ENCODE measurements at places on chromosomes 16 and 17.

DNA sequence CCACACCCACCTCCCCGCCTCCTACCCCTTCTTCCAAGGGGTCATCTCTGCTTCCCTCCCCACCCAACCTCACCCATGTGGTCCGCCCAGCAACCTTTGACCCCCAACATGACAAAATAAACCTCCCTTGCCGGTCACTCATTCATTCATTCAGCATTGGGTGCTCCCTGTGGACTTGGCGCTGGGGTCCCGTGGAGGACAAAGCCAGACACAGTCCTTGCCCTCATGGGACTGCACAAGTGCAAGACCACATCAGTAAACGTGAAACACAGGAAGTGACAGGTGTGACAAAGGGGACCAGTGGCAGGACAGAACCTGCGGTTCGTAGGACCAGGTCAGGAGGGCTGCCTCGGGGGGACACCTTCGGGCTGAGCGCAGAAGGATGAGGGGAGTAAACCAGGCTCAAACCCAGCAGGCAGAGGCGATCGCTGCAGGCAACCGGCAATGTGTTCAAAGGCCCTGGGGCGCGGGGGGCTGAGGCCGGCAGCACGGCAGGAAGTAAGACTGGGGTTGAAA lies 185.4 kb downstream of the SEC14L1 start:
- no peak for DNase-seq

GRCh38 chr17:19673623-19674022 lies 25.1 kb downstream of the ALDH3A2 start:
- DNase-seq: no peak

- DNase-seq: no peak
These were observed 12.7 kb upstream of the KLHDC4 start for GRCh38 chr16:87778476-87778829.

DNA sequence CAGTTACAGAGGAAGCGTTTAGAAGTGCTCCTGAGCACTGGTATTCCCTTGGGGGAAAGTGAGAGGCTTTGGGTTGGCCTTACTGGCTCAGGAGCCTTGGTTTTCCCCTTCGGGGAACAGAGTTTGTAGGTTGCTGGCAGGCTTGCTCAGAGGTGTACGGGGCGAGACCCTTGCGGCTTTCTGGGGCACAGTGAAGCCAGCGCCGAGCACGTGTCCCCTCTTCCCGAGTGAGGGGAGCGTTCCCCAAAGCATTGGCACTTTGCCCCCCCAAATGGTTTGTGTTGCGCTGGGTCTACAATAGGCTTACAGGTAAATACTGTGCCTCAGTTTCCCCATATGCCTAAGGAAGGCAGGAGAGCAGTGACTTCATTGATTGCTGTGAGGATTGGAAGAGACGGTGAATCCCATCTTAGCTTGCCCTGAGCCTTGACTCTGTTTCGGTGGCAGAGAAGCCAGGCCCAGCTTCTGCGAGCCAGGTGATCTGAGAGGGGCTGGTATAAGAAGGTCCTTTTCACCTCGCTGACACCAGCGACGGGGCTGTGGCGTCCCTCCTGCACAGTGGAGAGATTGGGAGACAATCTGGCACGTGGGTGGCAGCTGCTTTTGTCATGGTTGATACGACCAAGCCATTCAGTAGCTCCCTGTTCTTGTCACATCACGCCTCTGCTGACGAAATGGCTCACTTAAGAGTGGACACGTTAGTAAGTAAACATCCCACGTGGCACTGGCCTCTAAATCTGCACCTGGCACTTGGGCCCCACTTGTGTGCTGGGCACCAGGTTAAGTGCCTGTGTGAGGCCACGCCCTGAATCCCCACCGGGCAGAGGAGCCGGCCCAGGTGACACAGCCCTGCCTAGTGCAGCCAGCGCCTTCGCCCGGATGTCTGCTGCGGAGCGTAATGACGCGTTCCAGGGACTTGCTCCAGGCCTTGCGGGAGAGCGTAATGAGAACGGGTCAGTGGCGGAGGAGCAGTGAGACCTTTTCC lies 55.0 kb downstream of the MEAK7 start:
- DNase-seq: no peak

DNA sequence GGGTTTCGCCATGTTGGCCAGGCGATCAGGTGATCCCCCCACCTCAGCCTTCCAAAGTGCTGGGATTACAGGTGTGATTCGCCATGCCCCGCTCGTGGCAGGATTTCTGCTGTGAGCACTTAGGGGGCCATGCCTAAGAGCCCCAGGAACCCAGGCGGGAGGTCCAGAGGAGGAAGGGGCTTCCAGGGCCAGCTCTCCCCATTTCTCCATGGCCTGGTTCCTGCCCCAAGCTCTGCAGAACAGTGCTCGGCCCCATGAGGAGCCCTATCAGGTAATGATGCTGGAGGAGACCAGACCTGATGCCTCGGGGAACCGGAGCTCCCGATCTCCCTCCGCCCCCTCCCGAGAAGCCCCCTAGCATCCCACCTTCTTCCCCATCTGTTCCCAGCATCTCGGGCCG lies 53.6 kb downstream of the RMI2 start:
- DNase-seq: no peak

DNA sequence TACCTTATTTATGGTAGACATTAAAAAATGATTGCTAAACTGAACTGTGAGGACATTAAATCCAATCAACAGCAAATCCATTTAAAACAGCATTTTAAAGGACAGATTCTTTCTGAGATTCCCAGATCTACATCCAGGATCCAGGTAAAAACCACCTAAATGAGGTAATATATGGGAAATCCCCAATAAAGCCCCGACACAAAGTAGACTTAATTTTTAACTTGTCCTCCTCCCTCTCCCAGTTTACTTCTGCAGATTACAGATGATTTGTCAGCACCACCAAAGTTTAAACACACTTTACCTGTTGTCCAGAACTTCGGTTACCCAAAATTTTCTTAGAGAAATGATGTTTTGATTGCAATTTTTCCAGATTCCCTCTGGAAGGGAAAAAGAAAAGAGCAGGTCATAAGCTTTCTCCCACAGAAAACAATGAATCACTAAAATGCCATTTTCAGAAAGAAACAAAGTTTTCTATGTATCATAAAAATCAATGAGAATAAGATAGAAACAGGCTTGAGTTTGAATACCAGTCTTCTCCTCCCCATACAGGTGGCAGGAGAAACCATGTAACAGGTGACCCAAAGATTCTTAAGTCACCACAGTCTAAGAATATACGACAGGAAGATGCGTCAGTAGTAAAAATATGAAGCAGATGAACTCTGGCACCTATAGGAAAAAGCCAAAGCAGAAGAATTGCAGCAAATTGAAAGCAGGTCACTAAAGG lies 22.8 kb downstream of the GJC1 start:
- no peak for DNase-seq

- peak; percentile 17 for DNase-seq
These were observed 25.0 kb downstream of the MRC2 start for GRCh38 chr17:62652251-62653001.

DNA sequence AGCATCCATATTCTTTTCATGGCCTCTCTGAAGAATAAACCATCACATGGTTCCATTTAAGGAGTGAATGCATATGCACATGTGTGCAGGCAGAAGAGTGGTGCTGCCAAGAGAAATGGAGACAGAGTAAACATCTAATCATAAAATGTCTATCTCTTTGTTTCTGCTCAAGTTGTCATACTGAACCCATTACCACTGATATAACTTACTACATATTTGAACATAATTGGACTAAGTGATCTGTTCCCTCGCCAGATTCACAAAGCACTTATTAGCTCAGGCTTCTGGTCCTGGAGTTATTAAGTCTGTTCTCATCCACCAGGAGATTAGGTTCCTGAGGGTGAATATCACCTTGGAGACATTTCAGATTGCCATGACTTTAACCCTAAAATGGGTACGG lies 72.3 kb upstream of the XYLT1 start:
- no peak for DNase-seq

GRCh38 chr17:10697092-10698081 lies at the start of the genes ADPRM and SCO1:
Gene ADPRM (plus strand): TSS chr17:10697594. CDS start chr17:10704927, 7,333 bp downstream.
Gene SCO1 (minus strand): TSS chr17:10697533. CDS start chr17:10697507, 26 bp downstream.
- peak; percentile 85 for DNase-seq

DNA sequence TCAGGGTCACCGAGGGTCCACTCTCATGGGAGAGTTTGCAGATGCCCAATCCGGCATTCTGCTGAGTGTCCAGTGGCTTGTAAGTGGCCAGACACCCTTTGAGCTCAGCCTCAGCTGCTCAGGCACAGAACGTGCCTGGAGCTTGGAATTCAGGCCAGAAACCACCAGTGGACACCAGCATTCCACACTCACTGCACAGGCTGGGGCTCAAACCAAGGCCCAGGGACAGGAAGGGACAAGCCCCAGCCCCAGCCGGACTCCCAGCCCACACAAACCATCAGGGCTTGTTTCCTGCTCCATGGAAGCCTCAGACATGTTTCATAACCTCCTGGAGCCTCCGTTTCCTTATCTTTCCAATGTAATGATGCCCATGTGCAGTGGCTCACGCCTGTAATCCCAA lies 5.0 kb upstream of the NPRL3 start:
- DNase-seq: no peak

- DNase-seq: peak; percentile 32
These were observed at the start of gene MXRA7 for GRCh38 chr17:76710863-76711611. Gene MXRA7 (minus strand): TSS chr17:76710965. CDS start chr17:76710946, 19 bp downstream.

DNA sequence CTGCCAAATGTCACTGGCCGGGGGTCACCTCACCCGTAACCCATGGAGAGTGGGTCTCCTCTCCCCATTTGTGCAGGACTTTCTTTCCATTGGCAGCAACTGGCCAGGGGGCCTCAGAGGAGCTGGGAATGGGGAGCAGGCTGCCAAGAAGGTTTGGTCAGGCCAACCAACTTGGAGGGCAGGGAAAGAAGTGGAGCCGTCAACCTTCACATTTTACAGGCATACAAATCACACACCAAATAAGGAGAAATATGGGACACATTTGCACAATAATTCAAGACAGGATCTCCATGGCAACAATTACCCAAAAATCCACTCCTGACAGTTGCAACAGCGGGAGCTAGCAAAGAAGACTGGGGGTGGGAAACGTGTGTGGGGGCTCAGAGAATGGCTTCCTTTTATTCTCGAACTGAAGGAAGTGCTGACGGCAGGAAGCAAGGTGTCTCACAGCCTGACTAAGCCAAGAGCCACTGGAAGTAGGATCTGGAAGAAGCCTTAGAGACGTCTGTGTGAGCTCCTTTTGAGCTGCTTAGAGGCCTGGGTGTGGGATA lies 20.9 kb downstream of the RPRML start:
- no peak for DNase-seq

DNA sequence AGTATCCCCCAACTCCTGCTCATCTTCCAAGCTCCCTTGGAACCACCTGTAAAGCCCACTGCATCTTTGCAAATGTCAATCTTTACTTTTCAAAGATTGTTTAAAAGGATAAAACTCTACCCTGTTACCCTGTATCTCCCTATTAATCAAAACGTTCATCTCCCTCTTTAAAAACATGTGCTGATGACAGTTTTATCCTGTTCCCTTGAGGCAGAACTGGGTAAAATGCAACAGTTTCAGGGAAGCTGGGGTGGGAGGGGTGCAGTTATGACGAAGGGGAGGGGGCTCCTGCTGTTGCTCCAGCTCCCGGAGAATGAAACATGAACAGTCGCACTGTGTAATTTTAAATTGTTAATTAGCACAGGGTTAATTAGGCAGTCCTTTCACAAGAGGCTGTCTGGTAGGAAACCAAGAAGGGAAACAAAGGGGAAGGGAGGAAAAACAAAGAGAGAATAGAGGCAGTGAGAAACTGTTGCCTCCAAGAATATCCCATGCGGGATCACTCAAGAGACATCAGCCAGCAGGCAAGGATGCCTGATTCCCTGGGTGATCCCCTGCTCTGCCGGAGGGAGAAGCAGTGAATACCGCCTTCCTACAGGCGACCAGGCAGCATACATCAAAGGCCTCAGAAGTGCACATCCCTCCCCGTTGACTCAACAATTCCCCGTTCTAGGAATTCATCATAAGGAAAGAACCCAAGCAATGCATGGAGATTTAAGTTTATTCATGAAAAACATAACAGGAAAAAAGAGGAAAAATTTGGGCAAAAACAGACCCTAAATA lies 84.2 kb downstream of the ZFHX3 start:
- DNase-seq: no peak

- peak; percentile 69 for DNase-seq
These were observed 1.2 kb downstream of the ATP6V0A1 start for GRCh38 chr17:42459801-42460281.

DNA sequence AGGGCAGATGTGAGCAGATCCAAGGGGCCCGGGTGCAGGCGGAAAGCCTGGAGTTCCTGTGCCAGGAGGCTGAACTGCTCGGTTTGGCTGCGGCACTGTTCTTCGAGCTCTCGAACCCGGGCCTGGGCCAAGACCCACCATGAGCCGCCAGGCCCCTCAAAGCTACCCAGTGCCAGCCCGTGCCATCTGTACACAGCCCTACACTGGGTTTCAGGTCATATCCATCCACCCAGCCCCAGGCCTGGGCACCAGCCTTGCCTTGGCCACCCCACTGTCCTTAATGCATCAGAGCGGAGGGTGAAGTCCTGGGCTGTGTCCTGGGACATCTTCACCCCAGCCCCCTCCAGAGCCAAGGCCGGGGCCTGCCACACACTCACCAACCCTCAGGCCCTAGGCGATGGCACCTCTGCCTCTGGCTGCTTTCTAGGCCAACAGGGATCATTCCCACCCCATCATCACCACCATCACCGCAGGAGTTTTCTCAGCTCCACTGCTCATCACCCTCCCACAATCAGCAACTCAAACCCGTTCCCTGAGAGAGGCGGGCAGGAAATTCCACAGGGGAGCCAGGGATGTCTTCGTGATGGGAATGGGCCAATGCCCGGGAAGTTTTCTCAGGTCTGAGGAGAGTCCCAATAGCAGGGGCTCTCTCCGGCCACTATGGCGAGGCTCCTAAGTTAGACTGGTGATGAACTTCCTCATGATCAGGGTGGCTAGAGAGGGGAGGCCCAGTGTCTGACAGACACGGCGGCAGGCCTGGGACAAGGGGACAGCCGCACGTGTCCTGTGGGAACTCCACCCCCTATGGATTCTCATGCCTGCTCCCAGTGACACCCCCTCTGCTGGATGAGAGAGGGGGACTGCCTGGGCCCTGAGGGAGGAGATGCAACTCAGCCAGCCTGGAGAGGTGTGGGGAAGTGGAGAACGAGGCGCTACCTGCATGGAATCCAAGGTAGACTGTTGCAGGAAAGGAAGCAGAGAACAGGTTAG lies 9.1 kb downstream of the TSPOAP1 start:
- DNase-seq: no peak

DNA sequence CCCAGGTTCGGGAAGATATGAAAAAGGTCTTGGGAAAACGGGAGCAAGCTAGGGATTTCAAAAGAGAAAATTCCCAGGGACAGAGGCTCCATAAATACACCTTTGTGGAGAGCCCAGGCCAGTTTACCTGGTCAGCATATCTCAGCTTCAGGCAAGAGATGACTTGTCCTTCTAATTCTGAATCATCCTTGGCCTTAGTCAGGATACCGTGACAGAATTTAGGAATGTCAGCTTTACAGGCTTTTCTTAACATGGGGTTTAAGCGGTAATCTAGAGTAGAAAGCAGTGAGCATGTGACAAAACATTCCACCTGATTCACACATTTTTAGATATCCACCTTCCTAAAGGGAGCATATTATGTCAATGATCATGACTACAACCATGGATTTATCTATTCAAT lies 41.1 kb upstream of the CLEC18B start:
- no peak for DNase-seq

- DNase-seq: no peak
These were observed 37.3 kb upstream of the ANKFY1 start for GRCh38 chr17:4301066-4301465.
